CD8-positive, alpha-beta T cell (primary cell): ENCODE measurements at places on chromosomes 13 and 19.

DNA sequence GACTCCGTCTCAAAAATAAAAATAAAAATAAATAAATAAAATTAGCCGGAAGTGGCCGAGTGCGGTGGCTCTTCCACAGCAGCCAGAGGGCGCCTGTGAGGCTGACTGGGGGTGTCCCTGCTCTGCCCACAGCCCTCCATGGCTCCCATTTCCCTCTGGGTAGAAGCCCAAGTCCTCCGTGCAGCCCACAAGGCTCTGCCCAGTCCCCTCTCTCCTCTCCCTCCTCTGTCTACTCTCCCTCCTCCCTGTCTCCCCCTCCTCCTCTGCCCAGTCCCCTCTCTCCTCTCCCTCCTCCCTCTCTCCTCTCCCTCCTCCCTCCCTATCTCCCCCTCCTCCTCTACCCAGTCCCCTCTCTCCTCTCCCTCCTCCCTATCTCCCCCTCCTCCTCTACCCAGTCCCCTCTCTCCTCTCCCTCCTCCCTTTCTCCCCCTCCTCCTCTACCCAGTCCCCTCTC, 20.4 kb downstream of the MISP start:
- DNase-seq = no peak

- no peak for DNase-seq
Observed at GRCh38 chr13:21318891-21319532, 140.1 kb downstream of the ZDHHC20 start.

DNA sequence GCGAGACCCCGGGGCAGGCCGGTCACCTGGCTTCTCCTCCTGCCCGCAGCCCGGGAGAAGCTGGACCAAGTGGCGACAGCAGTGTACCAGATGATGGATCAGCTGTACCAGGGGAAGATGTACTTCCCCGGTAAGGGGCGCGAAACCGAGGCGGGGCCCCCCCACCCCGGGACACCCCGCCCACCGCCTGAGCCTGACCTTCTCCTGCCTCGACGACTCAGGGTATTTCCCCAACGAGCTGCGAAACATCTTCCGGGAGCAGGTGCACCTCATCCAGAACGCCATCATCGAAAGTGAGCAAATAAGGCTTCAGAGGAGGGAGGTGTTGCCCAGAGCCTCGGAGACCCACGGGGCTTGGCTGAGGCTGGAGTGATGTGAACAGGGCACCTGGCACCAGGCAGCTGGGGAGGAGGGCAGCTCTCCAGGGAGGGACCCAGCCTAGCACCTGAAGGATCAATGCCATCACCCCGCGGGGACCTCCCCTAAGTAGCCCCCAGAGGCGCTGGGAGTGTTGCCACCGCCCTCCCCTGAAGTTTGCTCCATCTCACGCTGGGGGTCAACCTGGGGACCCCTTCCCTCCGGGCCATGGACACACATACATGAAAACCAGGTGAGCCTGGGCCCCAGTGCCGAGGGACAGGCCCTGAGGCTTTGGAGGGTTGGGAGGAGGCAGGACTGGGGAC, 629 bp downstream of the IZUMO4 start:
- no peak for DNase-seq

- no peak for DNase-seq
Observed at GRCh38 chr19:17682273-17682672, 5.9 kb downstream of the UNC13A start.

DNA sequence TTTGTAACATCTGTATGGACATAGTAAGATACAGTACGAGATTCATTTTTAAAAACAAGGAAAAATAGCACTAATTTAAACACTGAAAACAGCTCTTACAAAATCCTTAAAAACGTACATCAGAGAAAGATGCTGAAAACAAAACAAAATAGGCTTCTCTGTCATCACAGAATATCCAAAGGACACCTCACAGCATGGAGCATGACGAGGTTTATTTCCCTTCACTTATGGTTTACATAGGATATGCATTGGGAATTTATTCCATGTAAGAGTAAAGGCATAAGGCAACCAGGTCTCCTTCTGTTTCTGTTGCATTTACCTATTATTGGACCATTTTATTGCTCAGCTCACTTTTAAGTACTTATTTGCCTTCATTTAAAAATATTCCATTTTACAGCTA, 3.0 kb downstream of the KCTD12 start:
- DNase-seq = no peak

DNA sequence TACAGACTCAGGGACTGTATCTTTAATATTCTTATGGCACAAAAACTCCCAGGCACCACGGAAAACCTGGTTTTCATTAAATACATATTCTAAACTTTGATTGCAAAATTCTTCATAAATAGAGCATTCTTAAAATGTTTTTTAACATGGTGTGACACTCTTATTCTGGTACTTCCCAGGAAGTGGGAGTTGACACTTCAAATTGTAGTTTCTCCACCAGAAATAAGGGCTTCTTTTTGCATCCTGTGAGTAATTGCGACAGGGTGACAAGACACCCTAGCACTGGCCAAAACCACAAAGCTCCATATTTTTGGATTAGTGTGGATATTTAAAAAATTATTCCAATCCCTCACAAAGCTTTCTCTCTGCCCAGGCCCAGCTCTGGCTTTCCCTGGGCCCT, 43.6 kb upstream of the MTIF3 start:
- DNase-seq = no peak

DNA sequence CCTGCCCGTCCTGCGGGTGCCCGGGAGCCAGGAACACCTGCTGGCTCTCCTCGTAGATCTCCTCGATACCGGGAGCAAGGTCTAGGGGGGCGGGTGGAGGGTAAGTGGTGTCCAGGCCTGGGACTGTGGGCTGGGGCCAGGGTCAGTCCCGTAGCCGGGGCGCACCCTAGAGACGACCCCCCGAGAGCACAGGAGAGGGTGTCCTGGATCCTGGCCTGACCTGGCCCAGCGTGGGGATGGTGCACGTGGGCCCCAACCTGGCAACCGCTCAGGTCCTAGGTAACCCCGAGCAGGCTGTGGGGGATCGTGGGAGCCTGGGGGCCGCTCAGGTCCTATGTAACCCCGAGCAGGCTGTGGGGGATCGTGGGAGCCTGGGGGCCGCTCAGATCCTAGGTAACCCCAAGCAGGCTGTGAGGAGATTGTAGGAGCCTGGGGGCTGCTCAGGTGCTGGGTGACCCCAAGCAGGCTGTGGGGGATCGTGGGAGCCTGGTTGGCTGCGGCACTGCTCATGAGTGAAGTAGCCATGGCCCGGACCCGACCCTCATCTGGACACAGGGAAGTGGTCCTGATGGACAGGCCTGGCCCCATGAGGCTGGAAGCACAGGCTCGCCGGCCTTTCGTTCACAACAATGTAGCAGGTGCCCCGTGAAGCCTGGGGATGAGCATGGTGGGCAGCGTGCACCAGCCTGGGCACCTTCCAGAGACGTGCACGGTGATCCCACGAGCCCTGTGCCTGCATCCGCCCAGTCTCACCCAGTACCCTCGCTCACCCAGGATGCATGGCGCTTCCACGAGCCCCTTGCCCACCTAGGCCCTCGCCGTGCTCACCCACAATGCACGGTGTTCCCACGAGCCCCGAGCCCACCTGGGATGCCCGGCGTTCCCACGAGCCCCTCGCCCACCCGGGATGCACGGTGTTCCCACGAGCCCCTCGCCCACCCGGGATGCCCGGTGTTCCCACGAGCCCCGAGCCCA, 6.2 kb downstream of the GPX4 start:
- DNase-seq = no peak

GRCh38 chr19:47865166-47865565, 6.1 kb downstream of the TPRX2 start:
- no peak for DNase-seq

GRCh38 chr13:40777166-40777808, 6.3 kb upstream of the MRPS31 start:
- peak; percentile 30 for DNase-seq

GRCh38 chr13:45362939-45363338, 22.0 kb upstream of the TPT1 start:
- peak; percentile 36 for DNase-seq

- DNase-seq = no peak
Observed at GRCh38 chr13:83825676-83826075, 56.6 kb downstream of the SLITRK1 start.

DNA sequence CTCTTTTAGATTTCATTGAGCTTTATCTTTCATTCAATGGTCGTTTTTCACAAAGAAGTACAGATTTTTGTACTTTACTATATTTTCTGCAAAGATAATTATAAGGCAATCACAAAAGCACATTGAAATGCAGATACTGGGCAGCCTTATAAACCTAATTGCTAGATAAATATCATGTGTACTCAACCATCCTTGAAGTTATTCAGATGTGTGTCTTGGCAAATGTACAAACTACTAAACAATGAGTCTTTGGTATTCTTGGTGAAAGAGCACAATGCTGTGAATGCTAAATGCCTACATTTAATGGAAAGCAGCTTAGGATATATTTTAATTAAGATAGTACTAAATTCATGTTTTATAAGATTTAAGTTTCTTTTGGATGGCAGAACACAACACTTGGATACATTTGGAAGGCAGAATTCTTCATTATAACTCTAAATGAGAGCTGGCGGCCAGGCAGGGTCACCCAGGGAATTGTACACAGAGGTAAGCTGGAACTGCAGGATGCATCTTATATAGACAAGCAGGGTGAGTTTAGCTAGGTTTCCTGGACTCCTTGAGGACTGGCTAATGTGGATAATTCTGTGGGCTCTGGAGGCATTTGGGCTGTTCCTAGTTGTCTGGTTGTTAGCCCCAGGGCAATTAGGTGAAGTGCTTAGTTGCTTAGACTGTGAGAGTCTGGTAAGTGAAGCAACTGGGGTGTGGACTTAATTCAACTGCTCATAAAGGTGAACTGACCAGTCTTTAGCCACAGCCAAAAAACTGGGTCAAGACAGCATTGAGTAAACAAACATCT, 286.6 kb downstream of the PCDH20 start:
- no peak for DNase-seq

DNA sequence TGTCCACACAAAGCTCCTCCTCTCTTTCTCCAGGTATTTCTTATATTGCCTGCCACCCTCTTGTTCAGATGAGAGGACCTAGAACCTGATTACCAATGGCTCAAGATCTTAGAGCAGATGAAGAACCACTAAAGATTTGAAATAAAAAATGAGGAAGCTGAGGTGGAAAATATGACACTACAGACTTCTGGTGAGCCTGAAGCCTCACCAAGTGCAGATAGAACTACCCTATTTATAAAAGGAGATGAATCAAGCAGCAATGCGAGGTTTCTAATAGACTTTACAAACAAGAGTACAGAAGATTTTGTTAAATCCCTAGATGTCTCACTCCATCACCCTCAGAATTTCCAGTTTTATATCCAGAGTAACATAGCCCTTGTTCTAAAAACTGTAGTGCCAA, 345.8 kb downstream of the TBC1D4 start:
- no peak for DNase-seq

GRCh38 chr13:41554626-41555386, 97.5 kb downstream of the RGCC start:
- no peak for DNase-seq

GRCh38 chr13:59890054-59890453, 273.7 kb downstream of the DIAPH3 start:
- DNase-seq = no peak

- DNase-seq = no peak
Observed at GRCh38 chr19:52187407-52187806, 2.4 kb upstream of the PPP2R1A start.

- DNase-seq = peak; percentile 32
Observed at GRCh38 chr19:45528744-45529419, 21.6 kb downstream of the VASP start.

DNA sequence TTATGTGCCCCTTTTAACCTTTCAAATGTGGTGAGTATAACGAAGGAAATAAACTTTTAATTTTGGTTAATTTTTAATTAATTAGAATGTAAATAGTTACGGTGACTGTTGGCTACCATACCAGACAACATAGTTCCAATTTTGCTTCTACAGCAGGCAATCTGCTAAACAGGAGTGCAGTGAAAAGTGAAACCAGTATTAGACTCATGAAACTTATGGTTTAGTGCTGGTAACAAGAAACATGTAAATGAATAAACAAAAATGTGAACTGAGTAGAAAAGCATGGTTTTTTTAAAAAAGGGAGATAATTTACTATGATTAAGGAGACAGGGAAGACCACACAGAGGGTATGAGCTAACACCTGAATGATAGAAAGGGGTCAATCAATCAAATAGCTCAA, 478.4 kb downstream of the PCDH9 start:
- DNase-seq = no peak

DNA sequence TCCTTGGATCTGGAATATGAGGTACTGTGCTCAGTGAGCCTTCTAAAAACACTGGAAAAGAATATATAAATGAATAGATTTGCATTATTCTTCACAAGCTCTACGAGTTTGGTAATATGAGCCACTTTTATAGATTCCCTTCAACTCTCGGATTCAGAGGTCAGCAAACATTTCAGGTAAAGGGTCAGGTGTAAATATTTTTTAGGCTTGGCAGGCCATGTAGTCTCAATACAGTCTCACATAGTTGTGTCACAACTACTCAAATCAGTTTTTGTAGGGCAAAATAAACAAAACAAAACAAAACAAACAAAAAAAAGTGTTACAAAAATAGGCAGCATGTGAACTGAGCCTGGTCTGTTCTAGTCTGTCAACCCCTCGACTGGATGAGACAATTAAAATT, 57.4 kb downstream of the PSPC1 start:
- DNase-seq = no peak

DNA sequence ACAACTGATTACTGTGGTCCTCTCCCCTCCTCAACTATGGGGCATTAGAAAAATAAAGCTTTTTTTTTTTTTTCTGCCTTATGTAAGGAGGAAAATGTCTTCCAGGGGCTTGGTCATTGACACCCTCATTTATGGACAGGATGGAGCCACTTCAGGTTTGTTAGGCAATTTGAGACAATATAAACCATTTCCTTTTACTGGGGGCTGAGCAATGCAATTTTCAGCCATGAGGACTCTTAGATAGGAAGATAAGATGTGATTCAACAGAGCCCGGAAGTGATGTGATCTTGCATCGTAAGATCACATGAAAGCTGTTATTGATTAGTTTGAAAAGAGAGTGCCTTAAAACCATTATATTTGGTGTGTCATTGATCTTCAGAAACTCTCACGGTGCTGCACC, 210.8 kb downstream of the OXGR1 start:
- DNase-seq = no peak

DNA sequence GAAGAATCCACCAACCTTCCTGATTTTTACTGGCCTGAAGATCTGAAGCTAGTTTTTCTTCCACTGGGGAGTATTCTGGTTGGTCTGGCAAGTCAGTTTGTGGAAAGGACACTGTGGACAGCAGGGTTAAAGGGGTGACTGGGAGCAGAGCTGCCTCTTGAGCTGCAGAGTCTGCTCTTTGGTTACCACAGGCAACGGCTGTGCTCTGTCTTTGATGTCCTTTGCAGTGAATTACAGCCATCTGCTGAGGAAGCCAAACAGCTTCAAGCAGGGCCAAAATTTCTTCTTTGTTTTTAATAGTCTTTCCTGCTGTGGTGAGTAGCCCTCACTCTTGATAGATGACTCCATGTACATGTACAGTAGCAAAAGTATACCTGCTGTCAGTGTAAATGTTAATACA, 75.7 kb downstream of the ZNF100 start:
- DNase-seq = no peak
